Adipocyte (in vitro differentiated cells): ENCODE measurements at places on chromosomes 6 and 20.

GRCh38 chr6:113901482-113901881, 44.3 kb downstream of the MARCKS start:
- peak; percentile 62 for DNase-seq

DNA sequence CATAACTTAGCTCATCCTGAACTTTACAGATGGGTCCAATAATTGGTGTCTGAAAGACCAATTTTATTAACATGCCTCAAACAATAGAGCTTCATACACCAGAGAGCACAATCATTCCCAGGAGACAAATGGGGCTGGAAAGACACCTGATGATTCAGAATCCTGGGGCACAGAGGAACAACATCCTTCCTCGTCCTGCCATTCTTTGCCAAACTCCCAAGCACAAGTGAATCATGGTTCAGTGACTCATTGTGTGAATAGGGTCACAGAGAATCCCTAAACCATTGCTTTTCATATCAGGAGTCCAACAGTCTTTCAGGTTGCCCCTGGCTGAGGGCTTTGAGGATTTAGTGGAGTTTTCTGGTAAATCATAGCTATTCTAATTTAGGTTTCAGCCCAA, 266.4 kb upstream of the BMP2 start:
- no peak for DNase-seq

DNA sequence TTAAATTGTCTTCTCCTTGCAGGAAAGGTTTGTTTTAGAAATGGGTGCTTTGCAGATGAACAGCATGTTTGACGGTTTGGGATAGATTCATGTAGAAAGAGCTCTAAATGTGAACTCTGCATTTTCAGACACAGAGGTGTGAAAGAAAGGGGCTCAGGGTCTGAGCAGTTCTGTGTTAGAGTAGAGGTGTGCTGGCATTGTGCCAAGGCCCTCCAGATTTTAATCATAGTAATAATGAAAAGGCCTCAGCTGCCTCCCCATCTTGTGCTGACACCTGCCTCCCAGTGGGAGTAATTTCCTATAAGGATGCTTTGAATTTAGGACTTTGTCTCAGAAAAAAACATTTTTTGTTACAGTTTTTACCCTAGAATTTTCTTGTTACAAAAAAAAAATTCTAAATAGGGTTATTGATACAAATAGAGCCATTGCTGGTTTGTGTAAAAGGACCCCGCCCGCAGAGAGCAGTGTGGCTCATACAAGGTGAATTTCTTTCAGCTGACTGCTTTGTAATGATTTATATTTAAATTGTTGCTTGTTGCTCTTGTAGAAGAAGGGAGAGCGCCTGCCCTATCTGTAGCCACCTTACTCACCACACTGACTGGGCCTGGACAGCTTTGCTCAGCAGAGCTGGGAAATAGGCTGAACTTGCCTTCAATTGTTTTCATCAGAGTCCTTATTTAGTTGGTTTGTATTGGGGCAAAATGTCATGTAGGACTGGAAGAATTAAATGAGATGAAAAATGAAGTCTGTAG, 294.5 kb downstream of the ZFAND3 start:
- DNase-seq: no peak

- peak; percentile 96 for DNase-seq
Observed at GRCh38 chr20:45436732-45437485, 21.0 kb downstream of the PIGT start.

- no peak for DNase-seq
Observed at GRCh38 chr20:43263226-43263625, 73.5 kb upstream of the PTPRT start.

DNA sequence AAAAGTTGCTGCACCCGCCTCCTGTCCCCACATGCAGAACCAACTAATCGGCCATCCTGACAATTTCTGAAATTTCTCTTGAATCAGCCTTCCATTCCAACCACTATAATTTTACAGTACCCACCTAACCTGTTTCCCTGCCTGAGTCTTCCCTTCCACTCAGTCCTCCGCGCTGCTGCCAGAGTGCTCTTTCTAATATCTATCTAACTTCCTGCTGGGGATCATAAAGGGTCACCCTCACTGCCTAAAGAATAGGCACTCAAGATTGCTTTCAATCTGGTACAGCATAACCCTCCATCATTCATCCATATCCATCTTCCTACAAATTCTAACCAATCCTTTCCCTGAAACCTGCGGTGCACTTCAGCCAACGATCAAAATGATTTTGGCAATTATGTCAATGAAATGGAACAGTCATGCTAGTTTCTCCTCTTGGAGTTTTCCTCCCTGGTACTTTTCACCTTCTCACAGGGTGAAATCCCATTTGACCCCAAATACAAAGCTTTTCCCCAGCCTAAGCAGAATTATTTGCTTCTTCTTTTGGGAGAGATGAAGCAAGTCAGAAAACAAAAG, 117.5 kb upstream of the BEND6 start:
- no peak for DNase-seq

GRCh38 chr6:170101281-170102035, 189.4 kb downstream of the DLL1 start:
- DNase-seq: no peak

DNA sequence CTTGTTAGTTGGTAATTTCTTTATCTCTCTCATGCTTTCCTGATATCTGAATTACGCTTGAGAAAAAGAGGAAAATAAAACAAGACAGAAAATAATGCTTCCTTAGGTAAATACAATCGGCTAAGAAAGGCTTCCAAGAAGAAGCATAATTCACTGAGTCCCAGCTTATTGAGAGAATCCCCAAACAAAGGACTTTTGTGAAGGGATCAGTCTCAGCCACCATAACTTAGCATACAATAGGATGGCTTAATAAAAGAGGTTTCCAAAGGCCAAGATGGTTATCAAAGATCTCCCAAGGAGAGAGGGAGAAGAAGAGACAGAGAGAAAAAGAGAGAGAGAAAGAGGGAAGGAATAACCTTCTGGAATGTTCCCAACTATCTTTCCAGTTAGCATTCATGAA, 46.0 kb upstream of the SALL4 start:
- DNase-seq: no peak

GRCh38 chr6:128172752-128173682, 272.2 kb upstream of the THEMIS start:
- DNase-seq: peak; percentile 71

DNA sequence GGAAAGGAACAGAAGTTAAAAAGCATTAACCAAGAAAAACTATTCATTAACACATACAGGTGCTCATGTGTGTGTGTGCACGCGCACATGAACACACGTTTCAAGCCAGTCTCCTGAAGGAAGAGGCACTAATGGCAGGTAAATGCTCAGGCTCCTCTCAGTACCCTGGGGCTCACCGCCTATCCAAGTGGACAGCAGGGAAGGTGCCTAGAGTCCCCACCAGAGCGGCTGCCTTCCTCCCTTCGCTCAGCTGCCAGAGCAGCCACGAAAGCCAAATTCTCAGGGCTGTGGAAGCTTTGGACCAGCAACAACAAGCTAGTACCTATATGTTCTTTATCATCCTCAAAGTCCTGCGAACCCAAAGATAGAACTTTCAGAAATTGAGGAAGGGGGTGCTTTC, 42.6 kb downstream of the PLCG1 start:
- no peak for DNase-seq

GRCh38 chr6:43644940-43645612, at the start of gene RSPH9:
RSPH9 (plus strand) TSS chr6:43645036; CDS start chr6:43645099, 63 bp downstream.
- peak; percentile 72 for DNase-seq

- no peak for DNase-seq
Observed at GRCh38 chr6:81969011-81969410, 216.5 kb upstream of the TENT5A start.

DNA sequence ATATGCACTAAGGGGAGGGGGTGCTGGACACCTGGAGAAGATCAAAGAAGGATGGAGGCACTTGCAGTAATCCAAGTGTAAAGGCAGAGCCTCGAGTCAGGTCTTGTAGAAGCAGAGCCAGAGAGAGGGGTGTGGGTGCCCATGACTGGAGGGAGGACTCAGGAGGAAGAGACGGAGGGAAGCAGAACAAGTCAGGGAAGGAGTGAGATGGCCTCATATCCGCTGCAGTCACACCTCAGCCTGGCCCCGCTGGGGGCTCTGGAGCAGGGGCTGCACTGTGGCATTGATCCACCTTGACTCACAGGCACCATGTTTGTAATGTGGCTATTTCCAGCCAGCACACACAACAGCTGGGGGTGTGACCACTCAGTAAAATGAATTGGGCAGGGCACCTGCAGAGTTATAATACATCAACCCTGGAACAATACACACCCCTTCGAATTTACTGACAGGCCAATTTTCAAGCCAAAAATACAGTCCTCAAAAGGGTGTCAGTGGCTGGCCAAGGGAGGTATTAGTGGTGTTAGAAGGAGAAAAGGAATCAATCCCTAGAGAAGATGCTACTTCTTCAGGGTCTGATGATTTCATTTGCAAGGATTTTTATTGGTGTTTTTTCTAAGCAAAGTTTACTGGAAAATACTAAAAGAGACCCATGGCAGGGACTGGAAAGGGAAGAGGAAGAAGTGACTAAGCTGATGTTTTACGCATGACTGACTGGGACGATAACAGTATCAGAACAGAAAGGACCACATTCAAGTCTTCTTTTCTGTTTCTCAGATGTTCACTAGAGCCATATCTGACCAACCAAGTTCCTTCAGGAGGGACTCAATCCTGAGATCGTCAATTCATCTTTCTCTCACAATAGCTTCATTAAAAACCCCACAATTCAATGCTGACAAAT, 18.9 kb upstream of the NXT1 start:
- no peak for DNase-seq

GRCh38 chr6:143157131-143157530, 96.4 kb downstream of the AIG1 start:
- peak; percentile 72 for DNase-seq
